ENCODE measurements at places on chromosomes 3 and 15. TPM values are rescaled to one million over a fixed set of nuclear protein-coding genes. Genes with fewer than 3 reads are reported as not detected.
A peak's percentile ranks its signal among the peaks of the same experiment; 100 is the strongest.

The ZNF148 gene
- total RNA-seq: 22.2 TPM

The CLDN18 gene
- total RNA-seq: 0.71 TPM

DNA sequence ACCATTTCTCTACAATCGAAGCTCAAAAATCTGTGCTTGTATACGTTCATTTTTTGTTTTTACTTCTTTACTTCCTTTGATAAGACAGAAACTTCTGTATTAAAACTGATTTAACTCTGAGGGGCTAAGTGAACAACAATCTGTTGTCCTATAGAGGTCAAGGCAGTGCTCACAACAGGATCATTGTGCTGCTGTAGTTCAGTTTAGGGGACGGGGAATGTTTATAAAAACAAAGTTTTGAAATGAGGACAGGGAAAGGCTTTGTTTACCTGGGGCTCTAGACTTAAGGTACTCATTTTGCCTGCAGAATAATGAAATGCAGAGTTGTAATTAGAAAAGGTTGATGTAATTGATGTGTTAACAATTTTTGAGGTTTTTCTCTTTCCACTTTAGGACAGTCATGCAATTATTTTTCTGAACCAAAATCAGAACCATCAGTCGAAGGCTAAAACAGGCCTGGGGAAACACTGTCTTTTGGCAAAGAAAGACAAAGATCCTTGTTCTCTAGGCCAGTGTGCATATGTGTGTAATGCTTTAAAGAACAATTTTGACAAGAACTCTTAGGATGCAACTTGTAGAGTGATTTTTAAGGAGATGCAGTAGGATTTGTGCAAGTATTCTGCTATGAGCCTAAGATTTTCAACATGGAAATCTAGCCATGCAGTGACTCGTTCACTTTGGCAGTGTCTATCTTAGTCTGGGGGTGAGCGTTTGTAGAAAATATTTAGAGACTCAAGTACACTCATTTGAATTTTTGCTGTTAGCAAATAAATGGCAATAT is 165.2 kb downstream of the PGPEP1L start:
- no peak for ATAC-seq

DNA sequence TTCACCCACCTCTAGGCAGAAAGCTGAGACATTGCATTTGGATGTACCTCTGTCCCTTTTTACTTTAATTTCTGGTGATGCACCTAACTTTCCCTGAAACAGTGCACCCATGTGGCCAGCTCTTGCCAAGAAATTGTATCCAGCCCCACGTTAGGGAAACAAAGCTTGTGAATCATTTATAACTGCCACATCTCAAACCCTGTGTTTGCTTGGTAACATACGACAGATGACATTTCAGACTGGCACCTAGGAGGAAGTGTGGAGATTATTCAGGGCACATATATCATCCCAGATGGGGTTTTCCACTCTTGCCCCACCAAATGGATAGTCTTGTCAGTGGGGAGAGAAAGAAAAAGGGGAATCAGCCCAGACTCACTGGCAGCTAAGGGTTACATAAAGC is 2.1 kb downstream of the CYB561D2 start:
- ATAC-seq: no peak

The COL8A1 gene
- 31.0 TPM for total RNA-seq

DNA sequence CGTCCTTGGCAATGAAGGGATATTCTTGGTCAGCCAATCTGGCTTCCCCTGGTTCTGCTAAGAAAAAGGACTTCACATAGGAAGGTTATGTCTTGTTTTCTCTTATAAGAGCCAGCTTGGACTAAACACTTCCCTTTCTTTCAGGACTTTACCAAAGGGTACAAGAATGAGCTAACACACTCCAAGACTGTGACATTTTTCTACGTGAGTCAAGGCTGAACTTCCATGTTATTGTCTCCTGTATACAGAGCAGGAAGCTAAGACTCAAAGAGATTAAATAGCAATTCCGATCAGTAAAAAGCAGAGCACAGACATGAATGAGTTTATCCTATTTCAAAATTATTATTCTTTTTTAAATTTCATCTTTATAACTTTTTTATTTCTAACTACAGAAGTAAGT is 63.3 kb upstream of the STT3B start:
- no peak for ATAC-seq

GRCh38 chr3:179451265-179452175 is at the start of gene GNB4:
Gene GNB4, minus strand, starts transcription at chr3:179451470. Its CDS starts 25,270 bp downstream, at chr3:179426200.
- ATAC-seq: peak; percentile 96

The TUSC7 gene
- total RNA-seq: 0.50 TPM

GRCh38 chr3:52122491-52122890 is 31.7 kb downstream of the POC1A start:
- ATAC-seq: no peak

- no peak for ATAC-seq
Observed at GRCh38 chr3:151775314-151776258, 38.3 kb upstream of the AADAC start.

The SERINC4 gene
- 1.3 TPM for total RNA-seq

The CA12 gene
- total RNA-seq: 40.7 TPM

GRCh38 chr3:58609990-58610389 is 32.8 kb upstream of the FAM107A start:
- ATAC-seq: peak; percentile 50

The NR2F2 gene
- total RNA-seq: 17.2 TPM

The C2CD4A gene
- 0.13 TPM for total RNA-seq

DNA sequence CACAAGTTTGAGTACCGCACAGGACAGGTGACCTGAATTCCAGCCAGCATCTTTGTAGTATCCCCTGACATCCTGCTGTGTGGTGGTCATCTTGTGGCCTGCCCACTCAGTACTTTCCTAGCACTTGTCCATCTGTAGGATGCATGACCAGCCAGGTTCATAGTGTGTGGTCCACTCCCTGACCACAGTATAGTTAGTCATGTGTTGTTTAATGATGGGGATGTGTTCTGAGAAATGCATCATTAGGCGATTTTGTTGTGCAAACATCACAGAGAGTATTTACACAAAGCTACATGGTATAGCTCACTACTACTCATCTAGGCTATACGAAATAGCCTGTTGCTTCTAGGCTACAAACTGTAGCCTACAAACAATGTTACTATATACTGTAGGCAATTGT is 16.9 kb upstream of the RBPMS2 start:
- ATAC-seq: no peak

DNA sequence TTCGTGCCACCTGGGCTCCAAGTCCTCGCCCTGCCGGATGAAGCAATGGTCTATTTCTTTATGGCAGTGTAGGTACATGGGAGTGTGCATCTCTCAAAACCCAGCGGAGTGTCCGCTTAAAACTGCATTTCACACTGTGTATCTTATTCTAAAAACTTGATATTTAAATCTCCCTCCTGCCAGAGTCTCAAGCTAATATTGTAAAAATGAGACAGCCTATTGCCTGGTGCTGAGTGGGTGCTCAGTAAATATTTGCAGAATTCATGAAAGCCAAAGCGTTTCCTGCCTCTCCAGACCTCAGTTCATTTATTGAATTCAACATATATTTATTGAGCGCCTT is 330 bp upstream of the TBC1D2B start:
- no peak for ATAC-seq

GRCh38 chr3:123104550-123104949 is 37.7 kb downstream of the PDIA5 start:
- peak; percentile 61 for ATAC-seq

GRCh38 chr3:112640930-112641801 is at the start of gene CCDC80:
Gene CCDC80, minus strand, starts transcription at chr3:112641143. Its CDS starts 1,238 bp downstream, at chr3:112639905.
- ATAC-seq: peak; percentile 27

GRCh38 chr15:81882504-81882903 is 163.3 kb downstream of the MEX3B start:
- ATAC-seq: no peak

DNA sequence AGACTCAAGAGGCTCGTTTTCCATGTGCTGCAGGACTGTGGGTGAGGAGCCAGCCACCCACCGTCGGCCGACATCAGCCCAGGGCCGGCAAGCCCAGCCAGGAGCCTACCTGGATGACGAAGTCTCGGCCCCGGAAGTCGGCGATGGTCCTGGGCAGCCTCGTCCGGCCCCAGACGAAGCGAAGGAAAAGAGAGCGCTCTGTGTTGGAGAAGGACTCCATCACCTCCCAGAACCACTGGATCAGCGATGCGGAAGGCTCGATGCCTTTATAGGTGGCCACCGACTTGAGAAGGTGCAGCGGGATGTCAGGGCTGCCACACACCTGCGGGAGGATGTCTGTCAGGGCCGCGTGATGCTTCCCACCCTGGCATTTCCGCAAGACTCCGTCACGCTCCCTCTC is 13.8 kb upstream of the OCA2 start:
- ATAC-seq: no peak

- no peak for ATAC-seq
Observed at GRCh38 chr3:9180764-9181117, 68.7 kb downstream of the SRGAP3 start.

The CAND2 gene
- 0.97 TPM for total RNA-seq

GRCh38 chr3:49110780-49111179 is 6.2 kb upstream of the QARS1 start:
- no peak for ATAC-seq

GRCh38 chr3:78880603-78881461 is 887.0 kb downstream of the ROBO1 start:
- peak; percentile 88 for ATAC-seq

DNA sequence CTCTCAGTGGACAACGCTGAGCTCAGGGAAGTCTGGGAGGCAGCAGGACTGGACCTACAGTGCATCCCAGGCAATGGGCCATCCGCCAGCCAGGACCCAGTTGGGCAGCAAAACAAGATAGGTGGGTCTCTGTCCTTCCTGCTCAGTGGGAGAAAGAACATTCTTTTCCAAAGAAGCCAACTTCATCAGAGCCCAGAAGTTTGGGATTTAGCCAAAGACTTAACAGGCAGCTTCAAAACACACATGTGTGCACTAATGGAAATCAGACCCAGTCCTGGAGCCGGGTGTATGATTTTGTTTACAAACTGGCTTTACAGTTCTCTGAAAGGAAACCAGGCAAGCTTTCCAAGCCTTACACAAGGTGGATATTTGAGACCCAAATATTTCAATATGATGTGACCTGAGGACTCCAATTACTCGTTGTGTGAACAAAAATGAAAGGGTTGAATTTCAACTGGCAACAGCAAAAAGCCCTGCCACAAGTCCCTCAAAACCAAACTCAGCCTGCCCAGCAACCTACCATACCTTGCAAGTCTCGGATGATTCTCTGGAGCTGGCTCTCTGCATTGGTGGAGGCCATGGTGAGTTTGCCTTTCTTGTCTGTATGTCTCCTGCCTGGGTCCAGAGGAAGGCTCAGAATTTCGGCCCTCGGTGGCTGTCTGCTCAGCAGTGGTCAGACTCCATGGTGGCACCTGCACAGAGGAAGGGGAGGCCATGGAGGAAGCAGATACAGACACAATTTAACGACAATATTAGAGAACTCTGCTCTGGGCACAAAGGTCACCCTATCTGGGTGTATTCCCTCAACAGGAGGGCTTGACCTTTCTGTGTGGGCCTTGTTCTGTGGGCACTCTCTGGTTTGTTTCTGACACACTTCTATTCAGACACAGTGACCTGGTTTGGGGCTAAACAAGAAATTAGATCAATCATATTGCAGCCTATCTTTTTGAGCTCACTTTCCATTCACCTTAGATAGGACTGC is 11.0 kb downstream of the FYCO1 start:
- no peak for ATAC-seq

GRCh38 chr15:60297047-60297446 is 100.7 kb downstream of the ANXA2 start:
- no peak for ATAC-seq

GRCh38 chr3:46114323-46114988 is 87.2 kb upstream of the XCR1 start:
- ATAC-seq: peak; percentile 55

DNA sequence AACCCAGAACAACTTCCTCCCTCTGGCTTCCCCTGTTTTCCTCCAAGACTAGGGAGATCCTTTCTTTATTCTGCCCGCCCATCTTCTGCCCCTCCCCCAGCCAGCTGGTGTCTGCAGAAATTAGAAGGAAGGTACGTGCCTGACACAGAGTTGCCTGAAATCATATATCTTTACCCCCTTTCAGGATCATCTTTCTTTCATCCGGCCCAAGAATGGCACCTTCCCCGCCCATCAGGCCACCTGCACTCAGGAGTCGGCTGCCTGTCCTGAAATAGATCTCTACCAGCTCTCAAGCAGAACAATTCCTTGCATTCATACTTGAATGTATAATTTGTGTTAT is 133.7 kb downstream of the VGLL4 start:
- ATAC-seq: peak; percentile 62

GRCh38 chr3:185843126-185843525 is 18.3 kb upstream of the IGF2BP2 start:
- ATAC-seq: no peak

The PXYLP1 gene
- total RNA-seq: 24.8 TPM

- ATAC-seq: no peak
Observed at GRCh38 chr3:21392526-21392925, 358.5 kb downstream of the ZNF385D start.

The LINGO1 gene
- 16.5 TPM for total RNA-seq

GRCh38 chr3:95351158-95351557 is 1288.3 kb downstream of the NSUN3 start:
- ATAC-seq: no peak

GRCh38 chr3:18657858-18658820 is 233.0 kb upstream of the SATB1 start:
- ATAC-seq: no peak

The AP3B2 gene
- total RNA-seq: 4.7 TPM

Measured in motor neuron (in vitro differentiated cells).